Kidney (tissue), 22 donors: ENCODE measurements at places on chromosomes 7 and 10. TPM values are rescaled to one million over a fixed set of nuclear protein-coding genes. Genes with fewer than 3 reads are reported as not detected.

- peak; percentile 49 for DNase-seq
Observed at GRCh38 chr7:100200693-100201092, 19.1 kb upstream of the PVRIG start.

GRCh38 chr10:21505711-21506278 is 19.7 kb downstream of the SKIDA1 start:
- DNase-seq, result no peak

DNA sequence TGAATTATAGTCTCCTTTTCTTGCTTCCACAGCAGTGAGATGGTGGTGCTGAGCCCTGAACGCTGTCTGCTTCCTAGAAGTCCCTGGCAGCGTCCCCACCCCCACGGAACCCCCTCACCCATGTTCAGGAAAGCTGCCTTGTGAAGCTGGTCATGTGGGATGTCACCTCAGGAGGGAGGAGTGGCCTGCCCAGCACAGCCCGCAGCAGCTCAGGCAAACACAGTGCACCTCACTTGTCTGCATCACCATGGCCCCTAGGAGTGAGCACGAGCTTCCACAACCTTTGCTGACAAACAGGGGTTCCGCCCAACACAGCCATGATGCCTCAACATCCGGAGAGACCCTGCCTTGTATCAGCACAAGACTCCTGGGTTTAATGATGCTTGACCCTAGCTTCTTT is 508.9 kb downstream of the RPS24 start:
- no peak for DNase-seq

GRCh38 chr7:155851892-155852291 is 39.6 kb upstream of the SHH start:
- DNase-seq, result peak; percentile 4

DNA sequence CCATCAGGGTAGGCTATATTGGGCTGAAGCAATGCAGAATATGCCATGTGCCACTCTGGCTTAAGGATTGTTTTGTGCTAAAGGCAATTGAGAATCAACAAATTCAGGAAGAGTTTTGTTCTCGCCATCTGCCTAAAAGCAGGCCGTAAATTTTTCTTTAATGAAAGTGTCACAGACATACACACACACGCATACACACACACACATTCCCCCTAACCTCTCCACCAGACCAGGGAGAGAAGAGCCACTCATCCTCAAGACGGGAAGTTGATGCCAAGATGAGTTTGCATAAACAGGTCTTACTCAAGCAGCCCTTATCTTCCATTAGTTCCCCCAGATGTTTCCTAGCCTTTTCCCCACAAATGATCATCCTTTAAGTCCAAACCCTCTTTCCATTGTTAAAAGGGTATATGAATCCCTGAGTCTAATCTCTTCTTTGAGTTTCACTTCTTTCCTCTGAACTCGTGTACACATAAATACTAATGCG is 59.6 kb upstream of the TRIM24 start:
- no peak for DNase-seq

Gene DMBT1
- polyA plus RNA-seq, result not detected
